ENCODE measurements at places on chromosomes 4 and X.

DNA sequence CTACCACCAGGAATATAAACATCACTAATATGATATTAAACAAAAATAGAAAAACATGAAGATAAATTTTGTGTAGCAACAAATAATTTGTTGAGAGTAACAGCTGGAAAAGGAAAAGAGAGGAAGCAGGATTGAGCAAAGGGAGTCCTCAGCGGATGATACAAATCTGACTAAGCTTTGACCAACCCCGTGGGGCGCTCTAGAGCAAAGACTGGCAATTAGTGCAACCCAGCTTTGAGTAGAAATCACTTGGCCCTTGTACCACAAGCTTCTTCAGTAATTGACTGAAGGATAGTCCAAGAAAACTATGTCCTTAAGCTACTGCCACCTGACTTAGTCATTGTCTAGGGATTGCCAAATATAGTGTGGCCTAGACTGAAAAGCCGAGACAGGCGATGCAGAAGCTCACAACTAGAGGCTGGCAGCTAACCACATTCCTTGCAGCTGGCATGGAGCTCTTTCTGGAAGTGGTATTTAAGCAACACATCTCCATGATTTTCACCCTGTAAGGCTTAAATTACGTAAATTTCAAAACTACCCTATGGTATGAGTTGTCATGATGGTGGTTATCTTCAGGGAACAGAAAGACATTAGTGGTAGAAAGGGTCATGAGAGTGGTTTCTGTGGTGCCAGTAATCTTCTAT is 396.0 kb downstream of the PDGFC start:
- DNase-seq, result no peak

GRCh38 chrX:71547339-71547738 is 14.4 kb downstream of the OGT start:
- no peak for DNase-seq

- DNase-seq, result no peak
Measured at GRCh38 chr4:22510750-22511149, 5.1 kb downstream of the ADGRA3 start.

DNA sequence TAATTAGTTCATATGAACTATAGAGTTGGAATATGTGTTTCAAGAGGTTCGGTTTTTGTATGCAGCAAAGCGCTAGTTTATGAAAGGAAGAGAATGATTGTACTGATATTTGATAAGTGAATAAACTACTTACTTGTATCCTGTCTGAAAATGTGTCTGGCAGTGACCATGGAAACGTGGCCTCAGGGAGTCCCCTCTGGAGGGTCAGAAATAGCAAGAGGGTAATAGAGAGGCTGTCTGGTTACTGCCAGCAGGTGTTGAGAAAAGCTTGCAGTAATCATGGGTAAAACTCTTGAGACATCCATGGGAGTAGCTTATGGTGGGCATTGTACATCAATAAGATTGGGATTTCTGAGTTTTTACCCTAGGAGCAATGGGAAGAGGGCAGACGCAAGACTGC is 77.1 kb downstream of the DCLK2 start:
- DNase-seq, result no peak

- DNase-seq, result no peak
Measured at GRCh38 chr4:39367166-39367565, 1.0 kb upstream of the RFC1 start.

GRCh38 chr4:38621028-38621684 is 42.8 kb upstream of the KLF3 start:
- DNase-seq, result no peak

DNA sequence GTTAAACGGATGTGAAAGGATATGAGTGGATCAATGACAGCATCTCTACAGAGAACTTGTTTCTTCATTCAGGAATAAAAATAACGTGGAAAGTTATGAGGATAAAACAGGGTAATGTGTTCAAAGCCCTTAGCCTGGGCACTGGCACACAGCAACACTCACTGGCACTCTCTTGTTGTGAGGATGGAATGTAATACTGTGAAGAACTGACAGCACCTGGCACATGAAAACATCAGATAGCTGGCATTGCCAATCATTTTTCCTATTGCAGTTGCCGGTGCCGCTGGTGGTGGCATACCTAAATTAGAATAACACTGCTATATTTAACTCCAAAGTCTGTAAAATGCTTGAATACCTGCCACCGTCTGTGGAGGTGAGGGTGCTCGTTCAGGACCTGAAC is 1061.2 kb downstream of the DMD start:
- no peak for DNase-seq

GRCh38 chrX:120358737-120359456 is 3.0 kb upstream of the ATP1B4 start:
- no peak for DNase-seq

DNA sequence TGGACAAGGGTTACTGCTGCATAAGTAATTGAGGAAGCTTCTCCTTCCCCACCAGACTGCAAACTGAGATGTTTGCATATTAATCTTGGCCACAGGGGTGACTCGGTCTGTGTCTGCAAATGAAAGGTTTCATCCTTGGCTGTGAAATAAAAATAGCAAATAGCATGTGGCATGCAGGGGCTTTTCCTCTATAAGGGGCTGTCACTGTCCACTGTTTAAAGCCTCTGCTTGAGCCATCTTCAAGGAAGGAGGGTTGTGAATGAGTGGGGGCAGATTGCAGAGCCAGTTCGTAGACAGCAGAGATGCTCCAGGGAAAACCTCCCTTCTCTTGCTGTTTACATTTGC is 33.3 kb downstream of the TMSB4X start:
- peak; percentile 32 for DNase-seq

GRCh38 chr4:125735102-125735501 is 420.3 kb downstream of the FAT4 start:
- DNase-seq, result no peak

- no peak for DNase-seq
Measured at GRCh38 chr4:125243789-125244397, 70.9 kb upstream of the FAT4 start.

DNA sequence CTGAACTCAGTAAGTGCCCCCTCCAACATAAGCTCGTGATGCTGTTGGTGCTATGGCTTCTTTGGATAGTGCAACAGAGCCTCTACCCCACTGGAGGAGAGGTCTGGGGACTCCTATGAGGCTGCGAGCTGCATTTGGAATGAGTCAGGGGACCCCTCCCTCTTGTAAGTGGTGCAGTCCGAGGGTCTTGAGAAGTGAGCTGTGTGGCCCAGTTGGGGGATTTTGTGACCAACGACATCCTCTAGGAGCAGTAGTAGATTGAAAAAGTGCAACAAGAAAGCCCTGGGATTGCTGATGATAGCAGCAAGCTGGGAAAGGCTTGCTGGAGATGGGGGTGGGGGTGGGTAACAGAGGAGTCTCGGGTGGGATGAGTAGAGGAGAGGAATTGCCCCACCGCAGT is 3.1 kb downstream of the FRMPD3 start:
- DNase-seq, result no peak

DNA sequence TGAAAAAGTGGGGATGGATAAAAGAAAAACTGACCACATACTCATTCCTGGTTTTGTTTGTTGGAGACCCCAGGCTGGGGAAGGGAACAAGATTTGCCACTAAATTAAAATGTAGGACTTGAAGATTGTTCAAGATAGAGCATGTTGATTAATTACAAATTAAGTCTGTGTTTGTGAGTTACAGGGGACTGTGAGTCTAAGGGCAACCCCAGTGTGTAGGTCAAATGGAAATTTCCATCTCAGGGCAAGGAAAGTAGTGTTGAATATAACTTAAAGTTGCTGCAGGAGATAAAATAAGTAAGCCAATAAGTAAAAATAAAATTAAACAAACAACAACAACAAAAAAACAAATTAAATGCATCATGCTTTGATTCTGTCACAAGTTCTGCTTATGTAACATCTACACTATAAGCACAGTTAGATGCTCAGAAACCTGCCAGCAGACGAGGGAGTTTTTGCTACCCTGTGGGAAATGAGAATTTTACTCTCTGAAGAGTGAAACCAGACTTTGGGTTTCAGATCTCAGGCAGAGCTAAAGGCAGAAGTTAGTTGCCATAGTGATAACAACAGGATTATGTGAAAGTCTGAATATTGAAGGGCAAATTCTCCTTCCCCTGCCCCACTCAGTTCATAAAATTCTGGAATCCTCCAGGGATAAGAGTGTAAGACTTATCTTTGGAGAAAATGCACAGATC is 352.3 kb downstream of the GRXCR1 start:
- DNase-seq, result no peak

DNA sequence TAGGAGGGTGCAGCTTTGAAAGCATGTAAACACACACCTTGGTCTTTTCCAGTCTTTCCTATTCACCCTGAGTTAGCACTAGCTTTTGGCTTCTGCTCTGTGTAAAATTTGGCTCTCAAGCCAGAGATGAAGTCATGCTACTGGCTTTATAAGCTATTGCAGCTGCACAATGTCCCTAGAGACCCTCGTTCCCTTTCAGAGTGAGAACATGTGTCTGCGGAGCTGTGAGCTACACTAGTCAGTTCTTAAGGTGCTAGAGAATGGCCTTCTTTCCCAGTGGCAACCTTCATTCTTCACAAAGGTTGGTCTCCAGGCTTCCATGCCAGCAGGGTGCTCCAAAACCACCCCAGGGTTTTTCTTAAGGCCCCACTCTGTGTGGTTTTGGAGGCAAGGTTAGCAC is 199.1 kb downstream of the SPATA18 start:
- DNase-seq, result no peak

Measured in Kasumi-1 (cell line).